ENCODE measurements at places on chromosomes 4 and X.

GRCh38 chr4:81412946-81413495 is 58.7 kb downstream of the RASGEF1B start:
- DNase-seq, result no peak

GRCh38 chr4:25030277-25031076 is at the start of gene LGI2:
TSS of gene LGI2 (minus strand) at chr4:25030946. CDS start at chr4:25030693, 253 bp downstream.
- no peak for DNase-seq

DNA sequence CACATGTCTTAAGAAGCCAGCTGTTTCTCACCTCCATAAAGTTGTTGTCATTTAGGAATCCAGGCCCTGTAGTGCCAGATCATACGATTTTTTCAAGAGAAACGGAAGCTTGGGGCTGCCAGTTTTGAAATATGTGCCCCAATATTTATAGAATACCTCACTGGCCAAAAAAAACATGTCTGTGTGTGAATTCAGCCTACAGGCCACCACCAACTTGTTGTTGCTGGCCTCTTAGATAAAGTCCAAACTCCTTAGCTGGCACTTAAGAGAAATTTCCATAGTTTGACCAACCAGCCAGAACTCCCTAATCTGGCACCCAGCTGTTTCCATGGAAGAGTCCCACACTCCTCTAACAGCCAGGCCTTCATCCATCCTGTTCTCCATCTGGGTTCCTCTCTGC is 74.1 kb downstream of the WDR19 start:
- no peak for DNase-seq

DNA sequence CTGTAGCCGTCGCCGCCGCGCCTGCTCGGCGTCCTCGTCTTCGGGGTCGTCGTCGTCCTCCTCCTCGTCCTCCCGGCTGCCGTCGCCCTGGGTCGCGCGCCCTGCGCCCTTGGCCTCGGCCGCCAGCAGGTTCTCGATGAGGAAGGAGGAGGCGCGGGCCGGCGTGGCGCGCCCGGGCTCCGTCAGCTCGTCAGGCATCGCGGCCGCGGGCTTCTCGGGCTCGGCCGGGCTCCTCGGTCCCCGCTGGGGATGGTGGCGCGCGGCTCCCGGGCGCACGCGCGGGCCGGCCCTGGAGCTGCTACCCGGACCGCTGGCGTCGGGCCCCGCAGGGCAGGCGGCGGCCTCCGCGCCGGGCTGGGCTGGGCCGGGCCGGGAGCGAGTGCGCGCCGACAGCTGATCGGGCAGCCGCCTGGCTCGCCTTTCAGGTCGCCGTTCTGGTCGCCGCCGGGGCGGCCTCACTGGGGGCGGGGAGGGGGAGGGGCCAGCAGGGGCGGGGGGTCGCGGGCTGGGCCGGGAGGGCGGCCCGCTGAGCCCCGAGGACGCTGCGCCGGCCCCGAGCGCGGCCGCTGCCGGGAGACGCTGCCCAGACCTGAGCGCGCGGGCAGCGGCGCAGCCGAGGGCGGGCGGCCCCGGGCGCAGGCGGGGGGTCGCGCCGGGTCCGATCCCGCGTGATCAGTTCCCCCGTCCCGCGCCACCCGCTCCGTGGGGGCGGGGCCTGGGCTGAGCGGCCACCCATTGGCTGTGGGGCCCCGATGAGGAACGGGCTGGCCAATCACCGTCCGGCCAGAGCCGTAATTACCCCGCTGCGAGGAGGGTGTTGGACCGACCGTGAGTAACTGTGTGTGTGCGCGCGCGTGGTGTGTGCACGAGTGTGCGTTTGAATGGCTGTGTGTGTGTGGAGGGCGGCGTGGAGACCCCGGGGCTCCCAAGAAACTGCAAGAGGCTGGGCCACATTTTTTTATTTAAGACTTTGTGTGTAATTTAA is at the start of gene HMX1:
TSS of gene HMX1 (minus strand) at position 423 of the 985 bp plus-strand sequence. CDS start at position 198, 225 bp downstream.
- DNase-seq, result no peak

GRCh38 chr4:143773998-143774895 is 73.8 kb upstream of the FREM3 start:
- no peak for DNase-seq

DNA sequence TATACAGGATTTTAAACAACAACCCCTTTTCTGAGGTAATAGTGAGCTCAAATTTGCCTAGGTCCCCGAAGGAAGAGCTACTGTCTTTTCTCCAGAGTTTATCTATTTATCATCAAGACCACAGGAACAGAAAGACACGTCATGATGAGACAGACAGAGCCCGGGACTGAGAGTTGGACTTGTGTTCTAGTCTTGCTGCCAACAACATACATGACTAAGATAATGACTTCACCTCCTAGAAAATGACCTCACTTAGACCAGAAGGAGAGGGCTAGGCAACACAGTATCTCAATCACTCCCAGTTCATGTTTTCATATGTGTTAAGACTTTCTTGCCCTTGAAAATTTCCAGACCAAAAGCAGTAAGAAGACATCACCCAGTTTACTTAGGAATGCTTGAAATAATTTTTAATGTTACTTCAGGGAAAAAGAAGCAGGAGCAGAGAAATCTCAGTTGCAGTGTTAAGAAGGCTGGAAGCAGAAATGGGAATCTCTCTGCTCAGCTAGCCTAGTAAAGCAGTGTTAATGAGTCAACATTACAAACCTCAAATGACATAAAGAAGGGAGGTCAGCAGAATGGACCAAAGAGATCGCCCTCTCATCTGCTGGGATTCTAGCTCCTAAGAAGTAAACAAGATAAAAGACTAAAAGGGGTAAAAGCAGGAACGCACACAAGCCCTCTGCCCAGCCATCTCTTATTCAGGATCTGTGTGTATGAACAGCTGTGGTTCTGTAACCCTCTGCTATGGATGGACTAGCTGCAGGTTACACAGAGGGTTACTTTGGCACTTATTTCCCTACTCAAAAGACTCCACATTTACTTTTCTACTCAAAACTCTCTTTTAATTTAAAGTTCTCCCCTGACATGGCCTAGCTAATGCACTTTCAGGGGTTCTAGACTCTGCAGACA is 24.8 kb downstream of the PDGFC start:
- no peak for DNase-seq

- no peak for DNase-seq
Measured at GRCh38 chr4:74085669-74086068, 13.3 kb downstream of the CXCL2 start.

DNA sequence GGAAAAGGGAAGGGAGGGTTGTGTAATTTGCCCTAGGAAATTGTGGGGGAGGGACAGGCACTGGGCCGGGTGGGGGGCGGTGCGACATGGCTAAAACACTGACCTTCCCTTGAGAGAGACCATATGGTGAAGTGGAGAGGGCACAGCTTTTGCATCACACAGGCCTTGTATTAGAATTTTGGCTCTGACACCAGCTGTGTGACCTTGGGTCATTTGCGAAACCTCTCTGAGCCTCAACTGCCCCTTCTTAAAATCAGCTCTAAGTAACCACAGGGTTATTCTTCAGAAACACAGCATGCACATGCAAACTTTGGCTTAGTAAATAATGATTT is 25.8 kb downstream of the PDGFRA start:
- DNase-seq, result no peak

- peak; percentile 35 for DNase-seq
Measured at GRCh38 chrX:153521034-153521433, 3.6 kb downstream of the ATP2B3 start.

GRCh38 chr4:175273995-175274753 is 356.0 kb downstream of the ADAM29 start:
- peak; percentile 30 for DNase-seq

DNA sequence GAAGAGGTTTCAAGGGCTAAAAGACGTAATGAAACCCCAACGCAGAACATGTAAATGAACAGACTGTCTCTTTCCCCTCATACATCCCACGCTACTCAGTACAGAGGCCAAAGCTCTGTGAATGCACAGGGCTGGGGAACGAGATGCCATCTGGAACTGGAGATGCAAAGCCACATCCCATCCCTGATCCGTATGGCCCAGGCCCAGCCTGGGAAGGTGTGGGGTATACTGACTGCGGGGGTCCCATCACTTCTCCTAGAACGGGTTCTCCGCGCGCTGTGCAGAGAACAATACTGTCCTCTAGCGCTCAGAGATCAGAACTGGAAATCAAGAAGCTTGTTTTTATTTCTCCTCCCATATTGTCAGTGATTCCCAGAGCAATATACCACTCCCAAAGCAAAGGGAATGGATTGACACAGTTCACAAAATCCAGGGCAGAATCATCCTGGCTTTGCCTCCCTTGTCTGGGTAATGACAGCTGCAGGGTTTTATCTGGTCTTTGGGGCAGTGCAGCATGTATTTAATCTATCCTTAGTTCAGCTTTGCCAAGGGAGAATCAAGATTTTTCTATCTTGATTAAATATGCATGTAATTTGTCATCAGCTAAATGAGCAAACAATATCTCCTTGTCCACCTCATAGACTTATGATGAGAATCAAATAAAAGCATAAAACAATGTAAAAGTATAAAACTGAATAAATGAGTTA is 47.3 kb upstream of the TLR3 start:
- no peak for DNase-seq

- DNase-seq, result no peak
Measured at GRCh38 chrX:781224-782204, 150.9 kb downstream of the SHOX start.

DNA sequence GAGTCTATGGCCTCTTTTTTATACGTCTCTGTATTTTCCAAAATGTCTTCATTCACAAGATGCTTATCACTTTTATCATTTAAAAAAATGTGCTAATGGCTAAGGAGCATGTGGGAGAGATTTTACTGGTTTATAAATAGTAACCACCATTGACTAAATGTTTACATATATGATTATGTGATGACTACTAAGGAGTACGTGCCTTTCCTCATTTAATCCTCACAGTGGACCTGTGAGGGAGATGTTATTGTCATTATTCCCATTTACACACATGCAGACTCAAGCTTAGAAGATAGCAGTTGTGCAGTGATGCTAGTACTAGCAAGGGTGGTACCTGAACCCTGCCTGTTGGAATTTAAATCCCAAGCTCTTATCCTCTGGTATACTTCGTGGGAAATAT is 2.4 kb downstream of the SRD5A3 start:
- no peak for DNase-seq

DNA sequence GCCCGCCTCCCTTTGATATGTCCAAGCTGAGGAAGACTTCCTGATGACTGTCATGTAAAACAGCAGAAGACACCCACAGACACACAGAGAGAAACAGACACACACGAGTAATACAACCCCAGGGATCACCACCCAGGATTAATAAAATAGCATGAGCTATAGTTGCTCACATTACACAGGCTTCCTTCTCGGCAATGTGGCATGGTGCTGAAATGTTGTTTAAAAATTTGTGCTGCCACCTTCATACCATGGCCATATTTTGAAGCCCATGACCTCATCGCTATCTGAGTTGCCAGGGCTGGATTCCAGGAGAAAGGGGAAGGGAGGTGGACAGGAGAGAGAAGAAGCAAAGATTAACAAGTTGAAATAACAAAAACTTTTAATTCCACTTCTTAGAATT is 111.7 kb downstream of the SYNPO2 start:
- no peak for DNase-seq

DNA sequence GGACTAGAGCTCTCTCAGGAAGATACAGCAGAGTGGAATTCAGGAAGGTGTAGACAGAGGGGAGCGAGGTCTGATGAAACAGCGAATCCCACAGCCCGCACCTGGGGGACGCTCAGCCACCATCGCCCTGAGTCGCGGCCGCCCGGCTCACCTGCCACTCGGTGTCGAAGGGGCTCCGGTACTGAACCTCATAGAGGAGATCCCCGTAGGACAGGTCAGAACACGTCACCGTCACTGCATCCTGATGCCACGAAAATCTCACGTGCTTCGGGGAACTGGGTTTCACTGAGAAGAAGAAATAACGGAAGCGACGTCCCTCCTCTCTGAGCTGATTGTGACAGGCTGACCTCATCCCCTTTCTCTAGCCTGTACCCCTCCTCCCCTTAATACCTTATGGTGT is 10.2 kb downstream of the CRLF2 start:
- no peak for DNase-seq

- no peak for DNase-seq
Measured at GRCh38 chr4:76200771-76201231, 12.8 kb downstream of the SCARB2 start.

DNA sequence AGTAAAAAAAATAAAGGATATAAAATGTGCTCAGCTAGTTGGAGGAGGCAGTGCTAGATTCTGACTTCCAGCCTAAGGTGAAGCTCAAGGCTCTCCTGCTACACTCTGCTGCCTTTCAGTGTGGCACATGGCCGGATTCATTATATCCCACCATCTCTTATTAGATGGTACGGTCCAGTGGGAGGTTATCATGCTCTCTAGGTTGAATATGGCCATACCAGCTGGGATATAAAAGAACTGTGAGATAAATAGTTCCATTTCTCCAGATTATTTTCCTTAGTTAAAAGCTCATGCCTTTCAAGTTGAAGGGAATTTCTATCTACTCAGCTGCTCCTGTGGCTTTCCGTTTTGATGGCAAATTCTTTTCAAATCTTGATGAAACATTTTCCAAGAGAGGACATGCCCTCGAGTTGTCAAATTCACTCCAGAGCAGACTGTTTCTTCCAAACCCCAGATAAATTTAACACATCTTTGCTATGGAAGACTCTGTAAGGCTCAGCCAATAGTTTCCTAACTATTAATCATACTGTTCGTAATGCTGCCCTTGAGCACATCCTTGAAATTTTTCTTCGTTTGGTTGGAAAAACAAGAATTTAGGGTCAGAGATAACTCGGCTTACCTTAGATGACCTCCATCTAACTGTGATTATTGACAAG is 2.2 kb upstream of the MGARP start:
- DNase-seq, result no peak

- DNase-seq, result no peak
Measured at GRCh38 chrX:15751155-15751819, 13.2 kb downstream of the CA5B start.

DNA sequence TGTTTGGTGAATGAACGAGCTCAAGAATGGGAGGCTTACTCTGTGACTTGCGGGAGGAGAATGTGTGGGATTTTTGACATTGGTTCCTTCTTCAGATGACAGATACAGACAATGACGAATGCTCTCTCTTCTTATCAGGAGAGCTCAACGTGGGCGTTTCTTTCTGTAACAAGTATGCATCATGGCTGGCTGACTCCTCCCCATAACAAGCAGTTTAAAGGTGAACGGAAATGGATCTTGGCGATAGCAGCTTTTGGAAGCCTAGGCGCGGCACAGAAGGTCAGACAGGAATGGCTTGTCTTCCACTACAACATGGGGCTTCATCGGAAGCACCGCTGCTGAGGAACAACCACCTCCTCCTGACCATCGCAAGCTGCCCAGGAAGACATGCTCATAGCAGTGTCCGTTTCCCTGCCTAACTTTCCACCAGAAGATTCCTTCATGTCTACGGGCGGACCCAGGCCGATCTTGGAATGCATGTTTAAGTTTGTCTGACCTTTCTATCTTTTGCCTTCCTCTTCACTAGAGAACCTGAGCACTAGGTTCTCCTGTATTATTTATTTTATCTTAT is 18.3 kb upstream of the ACSL1 start:
- DNase-seq, result no peak

DNA sequence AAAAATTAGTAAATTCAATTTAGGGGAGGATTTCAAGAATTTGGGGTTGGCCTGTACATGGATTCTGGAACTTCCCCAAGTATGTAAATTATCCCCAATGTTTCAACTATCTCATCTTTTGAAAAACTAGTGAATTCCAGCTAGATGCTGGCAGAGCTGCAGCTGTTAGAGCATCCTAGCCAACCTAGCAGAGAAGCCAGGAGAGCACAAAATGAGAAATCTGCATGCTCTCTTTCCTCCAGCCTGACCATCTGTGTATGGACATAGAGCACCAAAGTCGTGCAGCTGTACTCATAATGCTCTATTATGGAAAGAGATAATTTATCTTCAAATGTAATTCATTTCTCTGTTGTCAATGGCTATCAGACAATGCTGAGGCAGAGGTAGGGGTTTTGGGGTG is 1217.7 kb downstream of the PCDH19 start:
- DNase-seq, result no peak
